Activated CD8-positive, alpha-beta memory T cell treated with anti-CD3 and anti-CD28 coated beads for 4 hours (primary cell): ENCODE measurements at places on chromosomes 6 and 20.
A peak's percentile ranks its signal among the peaks of the same experiment; 100 is the strongest.

- no peak for DNase-seq
These were observed 234.4 kb upstream of the MCHR2 start for GRCh38 chr6:100228437-100228833.

DNA sequence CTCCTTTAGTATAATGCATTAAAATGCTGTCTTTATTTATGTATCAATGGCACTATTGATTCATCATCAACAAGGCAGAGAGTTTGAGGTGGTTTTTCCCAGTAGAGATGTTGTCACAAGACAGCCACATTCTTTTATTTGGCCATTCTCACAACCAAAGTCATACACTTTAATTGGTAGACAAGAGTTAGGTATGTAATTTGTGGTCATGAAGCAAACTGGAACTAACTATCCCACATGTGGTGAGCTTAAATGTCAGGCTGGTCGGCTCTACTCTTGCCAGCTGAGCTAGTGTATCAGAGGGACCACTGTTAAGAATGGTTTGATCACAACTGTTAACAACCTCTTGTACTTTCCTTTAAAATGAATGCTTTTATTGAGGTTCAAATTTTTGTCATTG is 714.6 kb downstream of the CD109 start:
- no peak for DNase-seq

DNA sequence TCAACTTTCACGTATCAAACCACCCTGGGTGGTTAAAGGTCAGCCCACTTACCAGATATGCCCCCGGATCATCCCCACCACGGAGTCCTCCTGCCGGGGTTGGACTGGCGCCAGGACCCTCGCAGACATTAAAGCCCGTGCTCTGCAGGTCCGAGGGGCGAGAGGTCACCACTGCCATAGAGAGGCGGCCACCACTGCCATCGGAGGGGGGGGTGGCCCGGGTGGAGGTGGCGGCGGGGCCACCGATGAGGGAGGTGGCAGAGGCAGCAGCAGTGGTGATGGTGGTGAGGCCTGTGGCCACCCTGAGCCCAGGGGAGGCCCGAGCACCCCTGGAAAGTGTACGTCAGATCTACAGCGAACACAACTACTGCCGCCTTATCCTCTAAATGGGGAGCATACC is 76.3 kb downstream of the ASXL1 start:
- no peak for DNase-seq

DNA sequence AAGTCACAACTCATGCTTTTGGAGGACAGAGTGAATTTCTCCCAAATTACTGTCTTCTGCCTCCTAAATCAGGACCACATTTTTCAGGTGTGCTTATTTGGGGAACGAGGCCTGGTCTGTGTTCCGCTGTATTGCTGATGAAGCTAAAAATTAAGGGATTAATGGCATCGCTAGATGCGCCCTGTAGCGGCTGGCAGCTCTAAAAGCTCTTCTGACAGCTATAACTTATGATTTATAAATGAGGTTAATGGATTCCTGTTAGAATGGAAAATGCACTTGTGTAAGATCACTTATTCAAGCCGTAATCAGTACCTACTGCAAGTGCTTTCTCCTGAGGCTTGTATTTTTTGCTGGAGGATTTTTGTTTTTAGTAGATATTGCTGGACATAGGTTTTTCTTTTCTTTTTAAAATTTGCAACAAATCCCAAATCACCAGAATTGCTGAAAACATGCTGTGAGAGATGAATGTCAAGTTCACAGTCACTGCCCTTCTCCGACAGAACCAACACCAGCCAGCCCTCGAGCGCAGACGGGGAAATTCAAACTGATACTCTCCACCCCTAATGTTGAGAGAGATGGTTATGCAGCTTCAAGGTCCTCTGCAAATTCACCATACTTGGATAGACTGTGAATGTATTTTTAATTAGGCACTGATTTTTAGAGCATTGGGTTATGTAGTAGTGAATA is 49.1 kb downstream of the AKAP12 start:
- no peak for DNase-seq

- DNase-seq = no peak
These were observed 245.0 kb downstream of the TTLL2 start for GRCh38 chr6:167569879-167570278.

DNA sequence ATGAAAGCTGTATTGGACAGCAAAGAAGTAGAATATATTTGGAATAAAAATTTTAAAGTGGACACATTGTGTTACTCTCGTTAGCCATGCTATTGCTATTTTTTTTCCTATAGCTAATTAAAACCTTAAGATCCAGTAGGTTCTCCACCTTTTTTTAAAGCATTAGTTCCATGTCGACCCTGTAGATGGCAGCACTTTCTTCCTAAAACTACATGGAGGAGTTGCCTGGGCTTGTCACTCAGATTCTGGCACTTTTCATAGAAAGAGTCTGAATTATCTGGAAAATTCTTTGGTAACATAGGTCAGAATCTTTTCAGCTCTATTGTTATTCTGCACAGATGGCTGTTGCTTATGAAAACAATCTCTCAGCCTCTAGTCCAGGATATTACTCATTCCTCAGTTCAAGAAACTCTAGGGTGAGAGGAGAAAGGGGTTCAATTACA is 42.0 kb upstream of the ESR1 start:
- no peak for DNase-seq

DNA sequence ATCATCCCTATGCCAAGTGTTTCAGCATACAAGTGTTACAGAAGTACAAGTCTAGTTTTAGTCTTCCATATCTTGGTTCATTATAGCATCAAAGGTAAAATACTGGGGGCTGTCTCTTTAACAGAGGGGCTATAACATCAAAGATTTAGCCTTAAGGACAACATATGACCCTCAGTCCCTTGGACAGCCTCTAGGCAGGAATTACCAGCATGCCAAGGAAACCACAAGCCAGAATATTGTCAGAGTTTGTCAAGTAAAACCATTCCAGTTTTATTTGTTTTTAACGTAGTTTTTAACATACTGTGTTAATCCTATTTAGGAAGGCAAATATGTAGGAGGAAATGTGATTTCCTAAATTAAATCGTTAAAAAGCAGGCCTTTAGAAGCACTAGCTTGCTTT is 18.6 kb downstream of the ZKSCAN8 start:
- no peak for DNase-seq

GRCh38 chr20:11754451-11754850 is 163.2 kb upstream of the BTBD3 start:
- no peak for DNase-seq

GRCh38 chr20:33769043-33769442 is 37.2 kb downstream of the ZNF341 start:
- no peak for DNase-seq

DNA sequence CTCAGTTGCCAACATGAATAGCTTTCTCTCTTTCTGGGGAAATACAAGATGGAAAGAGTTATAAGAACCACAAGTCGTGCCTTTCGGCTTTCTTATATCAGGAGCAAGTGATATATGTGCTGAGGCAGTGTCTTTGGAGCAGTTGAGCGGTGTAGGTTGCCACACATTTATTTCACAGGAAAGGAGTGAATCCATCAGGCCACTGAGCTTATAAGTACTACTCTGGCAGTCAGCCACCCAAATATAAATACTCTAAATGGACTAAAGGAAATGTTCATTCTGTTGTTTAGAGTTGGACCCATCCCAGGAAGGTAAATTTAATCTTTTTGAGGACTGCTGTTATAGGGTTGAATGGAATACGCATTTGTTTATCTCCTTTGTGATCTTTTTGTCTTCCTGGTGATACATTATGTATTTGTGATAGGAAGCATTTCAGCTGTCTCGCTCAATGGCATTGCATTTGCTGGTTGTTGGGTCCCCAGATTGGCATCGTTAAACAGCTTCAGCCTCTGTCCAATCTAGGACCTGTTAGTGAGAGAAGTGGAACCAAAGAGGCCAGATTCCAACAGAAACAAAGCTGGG is 139.7 kb downstream of the SOBP start:
- DNase-seq = no peak

DNA sequence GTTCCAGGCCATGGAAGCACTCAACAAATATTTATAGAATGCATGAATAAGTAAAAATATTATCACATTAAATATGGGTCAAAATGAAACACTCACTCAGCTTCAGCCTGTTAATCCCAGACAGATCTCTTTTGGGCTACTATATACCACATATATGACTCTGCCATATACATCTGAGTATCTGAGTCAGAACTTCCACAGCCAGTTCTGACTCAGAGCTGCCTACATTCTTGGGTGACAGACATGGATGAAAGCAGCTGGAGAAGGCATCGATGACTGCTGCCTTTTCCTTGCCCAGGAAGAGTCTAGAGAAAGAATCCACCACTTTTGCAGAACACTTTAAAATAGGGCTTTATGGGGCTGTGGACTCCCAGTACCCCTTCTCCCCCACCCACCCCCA is 11.5 kb upstream of the PDYN start:
- no peak for DNase-seq

- DNase-seq = no peak
These were observed 868 bp downstream of the METTL24 start for GRCh38 chr6:110357298-110357663.

DNA sequence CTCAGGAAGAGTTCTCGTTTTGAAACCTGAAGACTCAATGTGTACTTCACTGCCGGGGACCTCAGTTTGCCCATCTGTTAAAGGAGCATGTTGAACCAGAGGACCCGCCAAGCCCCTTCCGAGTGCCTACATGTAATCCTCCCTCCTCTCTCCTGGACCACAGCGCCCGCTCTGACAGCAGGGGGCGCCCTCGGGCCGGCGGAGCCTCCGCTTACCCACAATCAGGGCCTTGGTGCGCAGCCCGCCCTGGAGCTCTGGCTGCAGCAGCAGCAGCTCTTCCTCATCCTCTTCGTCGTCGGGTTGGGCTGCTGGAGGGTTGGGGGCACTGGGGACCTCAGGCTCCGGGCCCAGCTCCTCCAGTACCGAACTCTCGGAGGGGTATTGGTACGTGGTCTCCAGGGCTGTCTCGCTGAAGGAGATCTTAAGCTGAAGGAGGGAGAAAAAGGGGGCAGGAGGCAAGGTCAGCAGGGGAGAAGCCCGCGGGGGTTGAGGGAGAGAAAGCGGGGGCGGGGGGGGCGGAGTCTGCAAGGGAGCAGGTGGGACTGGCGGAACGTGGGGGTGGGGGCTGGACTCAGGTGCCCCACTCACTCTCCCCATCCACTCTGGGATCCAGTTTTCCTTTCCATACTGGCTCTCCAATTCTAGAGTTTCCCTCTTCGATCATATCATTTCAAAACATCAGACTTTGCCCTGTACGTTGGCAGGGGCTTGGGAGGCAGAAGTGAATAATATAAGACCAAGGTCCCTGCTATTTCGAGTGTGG is 6.3 kb upstream of the DHX16 start:
- peak; percentile 79 for DNase-seq

GRCh38 chr20:7496394-7496991 is 443.8 kb downstream of the HAO1 start:
- no peak for DNase-seq

- DNase-seq = no peak
These were observed 323.0 kb downstream of the ESR1 start for GRCh38 chr6:152130441-152130840.

GRCh38 chr6:41028561-41029412 is 10.2 kb downstream of the UNC5CL start:
- no peak for DNase-seq

DNA sequence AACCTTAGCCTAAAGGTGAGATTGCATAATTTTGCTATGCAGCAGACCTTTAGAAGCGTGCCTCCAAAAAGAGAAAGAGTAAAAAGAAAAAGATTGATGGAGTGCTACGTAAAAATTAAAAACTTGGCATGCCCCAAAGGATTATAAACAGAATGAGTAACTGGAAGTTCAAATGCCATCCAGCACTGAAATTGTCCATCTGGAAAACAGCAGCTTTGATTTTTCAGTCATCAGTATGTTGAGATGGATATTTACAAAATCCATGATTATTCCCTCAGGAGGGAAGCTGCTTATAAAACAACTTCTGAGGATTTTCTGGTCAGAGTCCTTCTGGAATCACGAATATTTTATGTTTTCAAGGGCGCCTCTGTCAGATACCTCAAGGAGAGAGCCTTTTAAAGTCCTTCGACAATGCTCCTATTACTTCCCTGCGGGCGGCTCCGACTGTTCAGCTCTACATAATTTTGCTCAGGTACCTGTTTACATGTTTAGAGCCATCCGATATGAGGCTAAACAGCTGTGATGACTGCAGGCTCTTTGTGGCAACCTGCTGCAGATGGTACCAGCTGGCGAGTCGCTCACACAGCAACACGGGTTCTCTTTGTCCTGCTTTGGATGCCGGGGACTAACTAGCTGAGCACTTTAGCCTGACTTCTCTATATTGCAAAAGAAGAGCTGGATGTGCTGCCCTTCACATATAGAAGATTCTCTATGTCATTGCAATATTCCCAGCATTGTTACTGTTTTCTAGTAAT is 83.3 kb downstream of the RCAN2 start:
- no peak for DNase-seq

DNA sequence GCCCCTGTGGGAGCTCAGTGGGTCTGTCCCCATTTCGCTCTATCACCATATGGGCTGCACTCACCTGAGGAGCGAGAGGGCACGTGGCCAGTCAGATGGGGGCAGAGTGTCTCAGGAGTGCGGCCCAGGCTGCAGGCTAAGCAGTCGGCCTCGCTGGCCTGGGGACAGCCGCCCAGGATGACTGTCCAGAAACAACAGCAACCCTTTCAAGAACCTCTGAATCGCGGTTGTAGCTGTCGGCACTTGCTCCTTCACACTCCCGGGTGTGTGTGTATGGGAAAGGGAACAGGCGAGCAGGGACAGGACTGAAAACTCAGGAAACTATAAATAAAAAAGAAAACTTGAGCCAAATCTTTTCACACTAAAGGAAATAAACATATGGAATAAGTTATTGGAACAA is 63.1 kb downstream of the TFAP2A start:
- no peak for DNase-seq

DNA sequence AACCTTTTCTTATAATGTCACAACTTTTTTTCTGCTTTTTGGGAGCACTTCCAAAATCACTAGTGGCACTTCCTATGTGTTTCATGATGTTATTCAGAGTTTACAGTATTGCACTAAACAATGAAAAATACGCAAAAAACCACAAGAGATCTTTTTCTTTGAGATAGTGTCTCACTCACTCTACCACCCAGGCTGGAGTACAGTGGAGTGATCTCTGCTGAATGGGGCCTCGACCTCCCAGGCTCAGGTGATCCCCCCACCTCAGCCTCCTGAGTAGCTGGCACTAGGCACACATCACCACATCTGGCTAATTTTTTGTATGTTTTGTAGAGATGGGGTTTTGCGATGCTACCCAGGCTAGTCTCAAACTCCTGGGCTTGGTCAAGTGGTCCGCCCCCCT is 158.7 kb downstream of the COL21A1 start:
- DNase-seq = no peak

GRCh38 chr6:5004373-5005037 is 668 bp upstream of the RPP40 start:
- DNase-seq = no peak

DNA sequence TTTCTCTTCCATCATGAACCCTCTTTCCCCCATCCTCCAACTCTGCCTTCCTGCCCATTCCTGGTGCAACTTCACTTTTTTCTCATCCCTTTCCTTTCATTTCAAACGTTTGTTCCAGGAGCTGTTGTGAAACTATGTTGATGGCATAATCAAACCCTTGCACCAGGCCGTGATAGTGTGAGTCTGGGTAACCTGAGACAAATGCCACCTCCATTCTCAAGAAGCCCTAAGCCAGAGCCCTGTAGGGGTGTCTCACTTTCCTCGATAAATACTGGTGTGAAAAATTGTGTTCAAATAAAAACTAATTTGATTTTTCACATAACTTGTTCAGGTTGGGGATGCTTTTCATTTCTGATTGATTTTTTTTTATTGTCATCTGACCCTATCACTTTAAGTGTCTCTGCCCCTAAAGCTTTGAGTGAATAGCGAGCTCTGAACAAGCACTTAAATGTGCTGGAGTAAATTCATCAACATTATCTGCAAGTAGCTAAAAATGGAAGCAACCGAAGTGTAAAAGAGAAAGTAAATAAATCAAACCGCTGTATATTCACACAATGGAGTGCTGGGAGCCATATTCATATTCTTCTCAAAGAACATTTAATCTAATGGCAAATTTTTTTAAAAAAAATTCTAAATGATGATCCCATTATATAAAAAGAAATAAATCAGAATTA is 303.1 kb upstream of the CDYL start:
- no peak for DNase-seq
